ENCODE measurements at places on chromosomes 13 and 19.

GRCh38 chr13:66128692-66129269 is 1101.4 kb downstream of the PCDH9 start:
- DNase-seq = no peak

GRCh38 chr19:48818234-48818820 is 7.5 kb upstream of the BCAT2 start:
- no peak for DNase-seq

DNA sequence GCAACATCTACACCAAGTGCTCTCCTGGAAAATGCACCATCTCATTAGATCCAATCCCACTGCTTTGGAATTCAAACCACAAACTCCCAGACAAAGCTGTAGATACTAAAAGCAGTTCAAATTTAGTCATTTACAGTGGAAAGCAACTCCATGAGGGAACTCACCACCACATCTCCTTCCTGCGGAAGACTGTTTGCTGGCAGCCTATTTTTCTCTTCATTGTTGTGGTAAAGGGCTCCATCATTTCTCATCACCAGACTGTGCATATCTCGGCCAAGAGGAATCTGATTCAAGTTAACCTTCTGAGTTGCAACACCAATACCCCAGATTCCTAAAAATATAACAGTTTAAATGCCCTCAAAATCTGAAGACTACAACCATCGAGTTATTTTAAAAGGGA is 8.4 kb downstream of the SPRYD7 start:
- DNase-seq = no peak

DNA sequence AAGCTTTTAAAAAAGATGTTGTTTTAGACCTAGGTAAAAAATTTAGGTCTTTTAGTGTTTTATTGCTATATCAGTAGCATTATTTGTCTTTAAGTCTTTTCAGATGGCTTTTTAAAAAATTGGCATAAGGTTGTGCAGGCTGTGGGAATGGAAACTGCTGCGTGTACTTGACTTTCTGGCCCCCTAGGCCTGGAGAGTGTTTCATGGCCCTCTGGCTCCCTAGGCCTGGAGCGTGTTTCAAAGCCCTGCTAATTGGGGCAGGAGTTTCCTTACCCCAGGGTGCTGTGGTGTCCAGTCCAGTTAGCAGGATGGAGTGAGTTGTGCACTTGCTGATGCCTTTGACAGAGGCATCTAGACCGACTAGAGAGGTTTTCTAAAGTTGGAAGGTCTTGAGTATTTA is 23.8 kb downstream of the PRAM1 start:
- no peak for DNase-seq

- DNase-seq = no peak
These were observed 4.7 kb downstream of the RTN2 start for GRCh38 chr19:45492137-45492626.

DNA sequence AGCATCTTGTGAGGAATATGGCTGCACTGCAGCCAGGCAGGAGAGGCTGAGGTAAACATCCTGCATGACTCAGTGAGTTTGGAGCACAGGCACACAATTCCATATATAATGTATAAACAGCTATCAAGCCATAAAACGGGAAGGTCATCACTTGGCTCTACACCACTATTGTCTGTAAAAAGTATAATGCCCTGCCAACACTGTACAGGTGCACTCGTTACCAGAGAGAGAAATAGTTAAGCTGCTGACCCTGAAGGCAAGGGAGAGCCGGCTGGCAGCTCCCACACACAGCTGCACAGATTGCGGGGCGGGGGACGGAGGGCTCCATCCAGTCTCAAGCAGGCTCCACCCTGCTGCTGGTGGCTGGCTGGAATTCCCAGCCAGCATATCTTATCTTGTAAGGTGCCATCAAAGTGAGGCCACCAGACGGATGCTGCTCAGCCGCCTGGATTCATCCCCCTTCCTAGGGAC is 668.1 kb downstream of the SLITRK5 start:
- DNase-seq = no peak

GRCh38 chr13:29791508-29791907 is 58.9 kb downstream of the UBL3 start:
- no peak for DNase-seq

- no peak for DNase-seq
These were observed 230.0 kb downstream of the SHISA2 start for GRCh38 chr13:25821776-25822175.

DNA sequence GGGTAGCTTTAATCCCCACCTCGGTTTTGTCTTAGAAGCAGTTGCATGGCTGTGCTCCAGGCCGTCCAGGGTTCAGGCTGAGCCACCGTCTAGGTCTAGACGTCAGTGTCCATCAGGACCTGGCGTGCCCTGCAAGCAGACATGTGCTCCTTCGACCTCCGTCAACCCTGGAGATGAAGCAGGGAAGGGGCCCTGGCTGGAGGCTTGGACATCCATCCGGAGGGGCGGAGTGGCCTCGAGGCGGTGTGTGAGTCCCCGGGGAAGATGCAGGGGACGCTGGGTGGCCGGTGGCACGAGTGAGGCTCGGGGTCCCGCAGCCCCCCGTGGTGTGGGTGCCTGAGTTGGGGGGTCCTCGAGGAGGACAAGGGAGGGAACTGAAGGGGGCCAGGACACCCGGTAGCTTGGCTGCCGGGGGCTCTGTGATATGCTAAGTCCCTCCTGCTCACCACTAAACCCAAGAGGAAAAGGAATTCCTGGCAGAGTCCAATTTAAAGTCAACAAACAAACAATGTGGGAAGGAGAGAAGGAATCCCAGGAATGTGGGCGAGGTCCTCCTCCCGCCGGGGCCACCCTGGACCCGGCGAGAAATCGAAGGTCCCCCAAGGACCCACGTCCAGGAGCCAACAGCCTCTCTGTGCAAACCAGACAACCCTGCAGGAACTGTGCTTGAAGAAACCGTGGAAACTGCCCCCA is 14.9 kb upstream of the PTBP1 start:
- no peak for DNase-seq

DNA sequence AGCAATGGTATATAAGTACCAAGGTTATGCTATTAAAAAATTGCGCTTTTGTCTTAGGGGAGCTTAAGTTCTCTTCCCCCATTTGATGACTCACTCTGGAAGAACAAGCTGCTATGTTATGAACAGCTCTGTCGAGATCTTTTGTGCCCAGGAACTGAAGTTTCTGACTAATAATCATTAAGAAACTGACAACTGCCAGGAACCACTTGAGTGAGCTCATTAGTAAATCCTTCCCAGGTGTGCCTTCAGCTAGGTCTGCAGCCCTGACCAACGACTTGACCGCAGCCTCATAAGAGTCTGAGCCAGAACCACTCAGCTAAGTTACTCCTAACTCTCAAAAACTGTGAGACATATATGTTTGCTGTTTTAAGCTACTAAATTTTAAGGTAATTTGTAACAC is 147.8 kb downstream of the SLITRK6 start:
- DNase-seq = no peak

DNA sequence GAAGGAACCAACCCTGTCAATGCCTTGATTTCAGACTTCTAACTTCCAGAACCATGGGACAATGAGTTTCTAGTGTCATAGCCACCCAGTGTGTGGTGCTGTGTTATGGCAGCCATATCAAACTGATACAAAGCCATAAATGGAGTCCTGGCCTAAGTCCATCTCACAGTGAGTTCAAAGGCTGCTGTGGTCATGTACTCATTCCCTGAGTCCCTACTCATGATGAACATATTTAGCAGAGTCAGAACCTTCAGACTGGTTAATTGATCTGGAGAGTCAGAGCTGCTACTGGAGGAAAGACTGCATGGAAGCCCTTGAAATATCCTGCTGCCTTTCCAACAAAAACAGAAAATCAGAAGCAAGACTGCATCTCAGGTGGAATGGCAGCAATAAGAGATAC is 39.2 kb upstream of the CSNK1A1L start:
- DNase-seq = no peak

DNA sequence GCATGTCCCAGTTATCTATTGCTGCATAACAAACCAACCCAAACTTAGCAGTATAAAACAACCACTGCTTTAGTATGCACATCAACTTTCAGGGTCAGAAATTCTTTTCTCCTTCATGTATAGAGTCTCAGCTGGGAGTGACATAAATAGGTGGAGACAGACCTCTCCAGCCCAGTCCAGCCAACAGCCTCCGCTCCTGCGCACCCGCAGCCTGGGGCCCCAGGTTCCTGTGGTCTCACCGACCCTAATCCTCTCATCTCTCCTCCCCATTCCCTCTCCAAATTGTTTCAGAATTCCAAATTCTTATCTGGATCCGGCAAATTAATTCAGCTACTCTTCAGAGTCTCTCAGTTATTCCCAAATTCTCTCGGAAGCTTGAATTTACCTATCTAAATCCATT is 522 bp upstream of the ATP12A start:
- no peak for DNase-seq

- DNase-seq = no peak
These were observed 319.0 kb downstream of the KCNRG start for GRCh38 chr13:50334115-50334778.

GRCh38 chr19:4327252-4327876 is 11.3 kb downstream of the STAP2 start:
- DNase-seq = peak; percentile 89

DNA sequence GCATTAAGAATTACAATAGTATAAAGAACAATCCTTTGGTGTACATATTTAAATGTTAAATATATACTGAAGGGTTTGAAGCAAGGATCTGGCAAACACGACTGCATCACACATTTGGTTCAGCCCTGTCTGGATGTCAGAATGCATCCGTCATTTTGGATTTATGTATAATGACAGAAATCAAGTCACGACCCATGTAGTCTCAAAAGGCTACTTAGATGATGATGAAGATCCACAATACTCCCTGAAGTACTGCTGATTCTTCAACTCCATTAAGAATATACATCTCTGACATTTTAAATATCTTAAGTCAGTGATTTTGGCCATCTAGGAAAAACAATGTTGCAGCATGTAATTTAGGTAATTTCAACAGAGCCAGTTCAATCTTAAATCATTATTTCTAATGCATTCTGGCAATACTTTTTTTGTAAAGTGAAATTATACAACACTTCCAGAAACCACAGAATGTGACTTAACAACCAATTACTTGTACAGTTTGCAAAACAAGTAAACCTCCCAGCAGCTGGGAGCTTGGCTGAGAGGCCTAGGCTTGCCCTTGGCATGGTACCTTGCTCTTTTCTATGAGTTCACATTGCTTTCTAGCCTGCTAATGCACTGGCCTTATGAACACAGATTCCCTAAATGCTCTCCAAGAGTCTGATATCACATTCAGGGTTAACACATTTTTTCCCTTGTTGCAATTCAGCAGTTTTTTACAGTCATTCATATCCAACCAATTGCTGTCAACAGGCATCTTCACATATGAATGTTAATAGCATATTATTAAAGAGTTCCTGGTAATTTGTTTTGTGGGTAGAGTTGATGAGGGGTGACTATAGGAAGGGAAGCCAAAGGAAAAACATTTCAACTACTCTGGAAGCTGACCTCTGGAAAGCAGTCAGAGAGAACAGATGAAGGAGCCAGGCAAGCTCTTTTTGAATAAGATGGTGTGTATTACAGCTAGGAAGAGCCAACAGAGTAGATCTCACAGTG is 175.2 kb downstream of the ENOX1 start:
- no peak for DNase-seq

- no peak for DNase-seq
These were observed 25.6 kb upstream of the ZNF681 start for GRCh38 chr19:23784274-23784673.

GRCh38 chr13:99062593-99062992 is 84.7 kb upstream of the DOCK9 start:
- no peak for DNase-seq

- DNase-seq = no peak
These were observed 159.4 kb downstream of the NHLRC3 start for GRCh38 chr13:39197647-39198007.

DNA sequence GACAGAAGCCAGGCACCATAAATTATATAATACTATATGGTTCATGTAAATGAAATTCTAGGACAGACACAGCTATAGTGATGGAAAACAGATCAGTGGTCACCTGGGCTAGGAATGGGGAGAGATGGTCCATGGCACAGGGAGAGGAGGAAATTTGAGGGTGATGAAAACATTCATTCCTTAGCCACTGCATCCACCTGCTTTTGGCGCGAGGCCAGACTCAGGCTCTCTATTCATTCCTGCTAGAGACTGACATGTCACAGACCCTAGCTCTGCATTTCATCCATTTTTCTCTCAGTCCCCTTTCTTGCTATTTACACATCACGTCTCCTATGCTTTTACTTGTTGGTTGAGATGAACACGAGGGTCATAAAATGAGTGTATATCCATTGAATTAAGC is 628.3 kb upstream of the SLC10A2 start:
- no peak for DNase-seq

GRCh38 chr19:49200238-49200862 is 42.8 kb downstream of the TRPM4 start:
- DNase-seq = peak; percentile 31

DNA sequence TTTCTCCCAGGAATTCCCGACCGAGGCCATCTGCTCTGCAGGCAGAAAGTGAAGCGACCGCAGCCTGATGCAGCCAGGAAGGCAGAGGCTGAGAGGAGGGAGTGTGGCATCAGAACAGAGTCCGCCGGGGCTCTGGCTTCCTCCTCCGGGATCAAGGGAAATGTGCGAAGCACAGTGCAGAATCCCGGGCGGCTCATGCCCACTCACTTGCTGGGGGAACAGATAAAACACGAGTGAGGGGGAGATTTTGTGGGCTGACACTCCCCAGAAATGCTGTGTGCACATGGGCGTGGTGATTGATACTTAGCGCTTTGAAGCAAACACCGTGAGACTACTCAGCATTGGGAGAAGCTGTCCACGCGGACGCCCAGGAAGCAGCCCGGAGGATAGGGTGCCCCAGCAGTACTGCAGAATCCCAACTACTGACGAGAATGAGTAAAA is 75.3 kb upstream of the POMP start:
- no peak for DNase-seq

DNA sequence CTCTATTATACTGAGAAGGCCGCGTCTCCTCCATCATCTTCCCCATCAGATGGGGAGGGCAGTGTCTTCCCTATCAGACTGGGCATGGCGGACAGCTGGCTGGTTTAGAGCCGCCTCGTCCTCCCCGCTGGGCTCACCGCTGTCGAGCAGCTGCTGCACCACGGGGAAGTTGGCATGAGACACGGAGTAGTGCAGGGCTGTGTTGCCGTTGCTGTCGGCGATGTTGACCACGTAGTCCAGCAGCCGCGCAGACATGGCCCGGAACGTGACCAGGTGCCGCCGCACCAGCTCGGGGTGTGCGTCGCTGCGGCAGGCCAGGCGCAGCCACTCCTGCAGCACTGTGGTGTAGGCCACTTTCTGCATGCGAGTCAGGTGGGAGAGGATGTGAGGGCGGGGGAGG is 18.8 kb upstream of the SPC24 start:
- no peak for DNase-seq

- DNase-seq = no peak
These were observed 2.4 kb downstream of the TEX101 start for GRCh38 chr19:43416951-43417623.

DNA sequence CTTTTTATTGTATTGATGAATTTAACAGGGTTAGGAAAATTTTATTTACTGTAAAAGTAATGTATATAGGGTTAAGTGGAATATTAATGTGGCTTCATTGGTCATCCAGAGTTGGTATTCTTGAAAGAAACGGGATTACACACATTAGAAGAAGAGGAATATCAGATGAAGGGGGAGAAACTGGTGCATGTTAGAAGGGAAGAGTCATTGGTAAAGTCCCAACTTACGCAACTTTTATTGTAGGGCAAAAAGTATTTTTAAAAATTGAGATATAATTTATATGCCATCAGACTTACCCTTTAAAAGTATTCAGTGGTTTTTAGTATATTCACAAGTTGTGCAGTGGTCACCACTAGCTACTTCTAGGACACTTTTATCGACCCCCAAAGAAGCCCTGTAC is 47.3 kb downstream of the DNAJC3 start:
- DNase-seq = no peak

- DNase-seq = no peak
These were observed 435.9 kb upstream of the SGCG start for GRCh38 chr13:22744688-22745452.

All from activated CD4-positive, alpha-beta memory T cell treated with anti-CD3 and anti-CD28 coated beads for 36 hours (primary cell).